ENCODE measurements at places on chromosomes 4 and X.

DNA sequence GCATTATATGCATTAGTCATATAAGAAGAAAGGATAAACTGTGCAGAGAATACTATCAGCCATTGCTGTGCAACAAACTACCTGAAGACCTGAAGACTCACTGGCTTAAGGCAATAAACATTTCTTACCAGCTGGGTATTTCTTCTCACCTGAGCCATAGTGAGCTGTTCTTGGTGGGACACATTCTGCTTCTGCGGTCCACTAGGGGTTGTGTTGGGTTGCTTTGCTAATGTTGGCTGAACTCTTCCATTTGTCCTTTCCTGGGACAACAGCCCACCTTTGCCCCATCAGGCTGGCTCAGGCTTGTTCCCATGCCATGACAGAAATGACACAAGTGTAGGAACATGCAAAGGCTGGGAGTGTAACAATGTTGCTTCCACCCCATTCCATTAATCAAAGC lies 388.6 kb downstream of the PCDH7 start:
- no peak for DNase-seq

DNA sequence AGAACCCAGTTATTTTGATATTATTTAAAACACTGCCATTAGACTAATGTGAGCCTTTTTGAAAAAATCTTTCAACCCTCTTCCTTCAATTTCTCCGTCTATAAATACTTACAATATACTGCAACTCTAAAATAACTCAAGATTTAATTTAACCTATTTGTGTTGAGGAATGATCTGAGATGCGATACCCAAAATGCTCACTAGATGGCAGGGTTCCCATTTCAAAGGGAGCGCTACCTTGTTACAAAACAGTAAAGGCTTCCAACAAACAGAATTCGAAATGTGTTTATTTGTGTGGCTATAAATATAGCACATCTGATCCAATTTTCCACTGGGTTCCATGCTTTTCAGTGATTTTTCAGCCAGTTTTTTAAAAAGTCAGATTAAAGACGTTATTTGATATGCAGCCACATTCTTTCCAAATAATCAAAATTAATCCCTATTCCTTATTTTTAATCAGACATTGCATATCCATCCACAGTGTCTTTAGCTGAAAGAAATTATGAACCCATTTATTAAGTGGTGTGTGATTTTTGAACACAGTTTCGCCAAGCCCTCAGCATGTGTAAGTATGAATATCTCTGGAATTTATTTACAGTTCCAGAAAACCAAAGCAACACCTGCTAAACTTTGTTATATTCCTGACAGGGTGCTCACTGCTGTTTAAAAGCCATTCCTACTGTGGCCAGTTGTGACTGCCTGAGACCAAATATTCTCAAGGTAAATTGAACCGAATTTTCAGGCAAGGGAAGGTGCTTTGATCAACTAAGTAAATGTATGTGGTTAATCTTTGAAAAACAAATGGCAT lies 668.0 kb upstream of the LCORL start:
- DNase-seq: peak; percentile 80

GRCh38 chr4:115154826-115155225 lies 41.4 kb upstream of the NDST4 start:
- DNase-seq: no peak

GRCh38 chr4:108314900-108315589 lies 146.3 kb upstream of the LEF1 start:
- no peak for DNase-seq

DNA sequence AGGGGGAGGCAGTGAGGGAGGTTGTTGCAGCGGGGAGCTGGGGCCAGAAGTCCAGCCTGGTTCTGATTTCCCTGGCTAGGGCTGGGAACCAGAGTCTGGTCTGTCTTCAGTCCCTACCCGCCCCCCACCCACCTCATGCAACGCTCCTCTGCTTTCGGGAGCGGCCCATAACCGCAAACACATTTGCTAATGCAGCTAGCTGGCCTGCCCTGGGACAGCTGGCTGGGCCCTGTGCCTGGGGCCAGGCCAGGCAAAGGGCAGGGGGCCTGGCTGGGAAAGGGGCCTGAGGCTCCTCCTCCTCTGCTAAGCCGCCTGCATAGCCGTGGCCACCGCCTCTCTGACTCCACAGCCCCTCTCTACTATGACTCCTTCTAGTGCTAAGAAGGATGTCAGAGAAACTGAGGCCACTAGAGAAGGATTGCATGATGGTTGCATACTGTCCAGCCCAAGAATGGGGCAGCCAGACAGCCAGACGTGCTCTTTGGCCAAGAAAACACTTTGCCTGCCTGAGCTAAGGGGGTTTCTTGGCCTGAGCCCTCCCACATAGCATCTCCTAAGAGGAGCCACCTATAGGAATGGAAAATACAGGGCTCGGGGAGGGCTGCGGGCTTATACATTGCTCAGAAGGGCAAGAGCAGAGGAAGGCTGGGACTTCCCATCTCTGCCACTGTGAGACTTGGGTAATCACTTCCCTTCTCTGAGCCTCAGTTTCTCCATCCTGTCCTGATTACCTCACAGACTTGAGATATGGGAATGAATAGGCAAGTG lies 76.9 kb downstream of the PJA1 start:
- no peak for DNase-seq

DNA sequence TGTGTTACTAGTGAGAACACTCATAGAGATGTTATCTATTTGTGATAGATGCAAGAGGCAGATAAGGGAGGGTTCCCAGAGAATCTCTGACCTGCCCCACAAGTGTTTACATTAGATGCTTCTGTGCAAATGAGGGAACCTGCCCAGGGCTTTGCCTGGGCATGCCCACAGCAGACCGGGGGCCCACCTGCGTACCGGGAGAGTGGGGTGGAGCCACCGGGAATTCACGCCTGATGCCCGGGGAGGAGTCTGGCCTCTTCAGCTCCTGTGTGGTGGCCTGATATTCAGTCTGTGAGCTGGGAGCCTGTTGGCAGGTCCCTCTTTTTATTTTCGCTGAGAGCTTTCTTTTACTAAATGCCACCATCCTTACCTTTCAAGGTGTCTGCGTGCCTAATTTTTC lies 155.7 kb downstream of the SNCA start:
- DNase-seq: no peak

DNA sequence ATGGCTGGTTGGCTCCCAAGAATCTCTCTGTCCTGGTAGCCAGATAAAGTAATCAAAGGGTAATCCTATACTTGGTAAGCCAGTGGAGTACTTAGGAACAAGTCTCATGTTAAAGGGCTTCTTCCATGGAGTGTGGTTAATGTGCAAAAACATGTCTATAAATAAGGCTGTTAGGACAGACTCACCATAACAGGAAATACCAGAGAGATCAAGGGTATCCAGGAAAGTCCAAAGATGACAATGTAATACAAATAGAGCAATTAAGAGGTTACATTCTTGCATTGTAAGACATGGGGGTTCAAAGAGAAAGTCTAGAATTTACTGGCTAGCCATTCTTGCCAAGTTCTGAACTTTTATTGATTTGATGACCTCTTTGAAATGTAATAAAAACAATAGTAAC lies 61.9 kb upstream of the ZCCHC13 start:
- DNase-seq: no peak

GRCh38 chrX:123846577-123847038 lies 13.2 kb upstream of the XIAP start:
- no peak for DNase-seq

DNA sequence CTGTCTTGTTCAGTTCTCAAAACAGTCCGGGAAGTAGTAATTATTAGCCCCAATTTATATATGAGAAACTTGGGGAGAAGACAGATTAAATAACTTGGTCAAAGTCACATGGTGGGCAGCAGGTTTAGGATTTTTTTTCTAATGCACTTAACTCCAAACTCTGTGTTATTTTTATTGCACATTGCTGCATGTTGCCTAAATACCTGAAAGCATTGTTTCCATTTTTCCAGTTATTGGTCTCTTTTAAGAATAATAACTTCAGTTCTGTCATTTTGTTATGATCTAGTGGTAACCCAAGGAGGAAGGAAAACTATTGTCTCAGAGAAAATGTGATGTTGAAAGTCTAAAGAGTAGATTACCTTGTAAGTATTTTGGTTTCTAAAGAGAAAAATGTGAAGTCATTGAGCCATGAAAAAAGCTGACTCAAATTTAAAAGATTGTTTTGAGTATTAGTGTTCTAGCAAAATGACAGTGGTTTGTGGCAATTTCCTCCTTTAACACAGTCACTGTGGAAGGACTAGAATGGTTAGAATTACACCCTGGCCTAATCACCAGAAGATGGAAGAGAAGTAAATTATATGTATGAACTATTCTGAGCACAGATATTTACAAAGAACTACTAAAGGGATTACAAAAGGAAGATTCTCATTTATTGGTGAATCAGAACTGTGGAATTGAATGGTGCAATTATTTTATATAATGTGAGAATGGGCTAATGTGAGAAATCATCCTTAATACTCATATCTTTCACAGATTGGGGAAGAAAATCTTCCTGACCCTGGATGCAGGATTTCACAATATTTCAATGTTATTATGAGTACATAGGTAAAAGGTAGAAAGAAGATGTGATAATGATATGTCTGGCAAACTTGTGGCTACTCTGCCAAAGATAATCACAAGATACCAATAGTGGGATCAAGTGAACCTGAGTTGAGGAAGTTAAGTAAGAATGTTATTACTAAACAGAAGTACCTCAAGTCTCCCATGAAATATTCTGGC lies 21.7 kb upstream of the CXCL8 start:
- no peak for DNase-seq

DNA sequence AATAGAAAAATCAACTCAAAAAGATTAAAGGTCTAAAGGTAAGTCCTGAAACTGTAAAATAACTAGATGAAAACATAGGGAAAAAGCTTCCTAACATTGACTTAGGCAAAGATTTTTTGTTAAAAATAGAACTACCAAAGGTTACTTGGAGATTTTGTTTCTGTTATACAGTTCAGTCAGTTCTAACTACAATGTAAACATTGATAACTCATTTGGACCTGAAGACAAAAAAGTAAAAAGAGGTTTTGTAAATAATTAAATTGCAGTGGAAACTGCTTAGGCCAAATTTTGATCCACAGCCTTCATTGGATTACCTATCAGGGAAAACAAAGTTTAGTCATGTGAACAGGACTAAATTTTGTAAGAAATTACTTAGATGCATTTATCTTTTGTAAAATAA lies 101.8 kb downstream of the SLITRK2 start:
- no peak for DNase-seq

DNA sequence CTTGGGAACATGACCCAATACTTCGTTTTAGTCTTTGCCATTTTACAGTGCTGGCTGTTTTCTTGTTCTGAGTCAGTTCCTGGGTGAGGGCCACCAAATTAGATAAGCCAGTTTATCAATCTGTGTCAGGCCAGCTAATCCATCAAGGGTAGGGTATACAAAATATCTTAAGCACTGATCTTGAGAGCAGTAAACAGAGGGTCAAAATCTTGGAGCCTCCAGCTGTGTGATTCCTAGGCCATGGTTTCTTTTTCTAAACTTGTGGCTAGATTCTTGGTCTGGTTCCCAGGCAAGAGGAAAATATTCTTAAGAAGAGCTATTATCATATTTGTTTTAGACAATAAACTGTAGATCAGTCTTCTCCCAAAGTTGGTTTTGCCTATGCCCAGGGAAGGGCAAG lies 1396.6 kb upstream of the PABPC4L start:
- DNase-seq: no peak

DNA sequence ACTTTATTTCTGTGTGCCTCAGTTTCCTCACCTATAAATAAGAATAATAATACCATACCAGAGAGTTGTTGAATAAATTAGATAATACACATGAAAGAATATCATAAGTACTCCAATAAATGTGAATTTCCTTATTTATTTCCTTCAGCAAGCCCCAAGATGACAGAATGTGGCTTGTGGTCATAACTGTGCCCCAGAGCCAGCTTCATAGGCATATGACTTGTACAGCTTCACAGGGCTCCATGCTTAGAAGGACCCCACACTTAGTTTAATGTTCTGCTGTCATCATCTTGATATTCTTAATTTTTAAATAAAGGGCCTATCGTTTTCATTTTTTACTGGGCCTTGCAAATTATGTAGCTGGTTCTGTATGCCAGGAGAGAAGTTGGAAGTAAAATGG lies 25.3 kb downstream of the VSIG4 start:
- no peak for DNase-seq

DNA sequence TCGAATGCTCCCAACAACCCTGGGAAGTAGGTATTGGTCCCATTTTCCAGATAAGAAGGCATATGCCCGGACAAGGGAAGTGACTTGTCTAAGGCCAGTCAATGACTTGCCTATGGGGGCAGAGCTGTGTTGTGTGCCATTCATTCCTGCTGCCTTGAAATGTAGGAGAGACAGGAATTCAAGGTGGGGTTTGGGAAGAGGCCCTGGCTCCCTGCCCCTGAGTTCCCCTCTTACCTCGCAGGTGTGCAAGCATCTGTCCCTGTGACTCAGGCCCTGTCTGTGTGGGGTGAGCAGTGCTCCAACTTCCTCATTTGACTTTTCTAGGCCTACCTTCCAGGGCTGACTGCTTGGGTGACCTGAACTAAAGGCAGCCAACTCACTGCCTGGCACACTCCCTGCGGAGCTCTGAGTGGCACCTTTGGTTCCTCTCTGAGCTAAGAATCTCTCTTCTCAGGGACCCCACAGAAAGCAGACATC lies 5.1 kb downstream of the EFNB1 start:
- no peak for DNase-seq
